ENCODE measurements at places on chromosomes 7 and 10.

- no peak for DNase-seq
These were observed 151.2 kb upstream of the PCBD1 start for GRCh38 chr10:71039551-71039950.

- DNase-seq, result no peak
These were observed 228.7 kb downstream of the SKIDA1 start for GRCh38 chr10:21296575-21297355.

DNA sequence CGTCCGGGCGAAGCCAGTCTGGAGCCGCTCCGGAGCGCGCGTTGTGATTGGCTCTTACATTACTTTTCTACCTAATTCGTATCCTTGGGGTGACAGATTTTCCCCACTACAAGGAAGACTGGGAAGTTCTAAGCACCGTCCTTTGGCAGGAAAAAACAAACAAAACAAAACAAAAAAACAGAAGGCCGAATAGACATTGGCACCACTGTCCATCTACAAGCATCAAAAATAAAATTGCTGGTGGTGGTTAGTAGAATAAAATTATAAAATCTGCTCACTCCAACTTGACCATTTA, 651 bp upstream of the SKAP2 start:
- no peak for DNase-seq

GRCh38 chr7:1169409-1170368, 9.7 kb upstream of the ZFAND2A start:
- DNase-seq, result peak; percentile 93

DNA sequence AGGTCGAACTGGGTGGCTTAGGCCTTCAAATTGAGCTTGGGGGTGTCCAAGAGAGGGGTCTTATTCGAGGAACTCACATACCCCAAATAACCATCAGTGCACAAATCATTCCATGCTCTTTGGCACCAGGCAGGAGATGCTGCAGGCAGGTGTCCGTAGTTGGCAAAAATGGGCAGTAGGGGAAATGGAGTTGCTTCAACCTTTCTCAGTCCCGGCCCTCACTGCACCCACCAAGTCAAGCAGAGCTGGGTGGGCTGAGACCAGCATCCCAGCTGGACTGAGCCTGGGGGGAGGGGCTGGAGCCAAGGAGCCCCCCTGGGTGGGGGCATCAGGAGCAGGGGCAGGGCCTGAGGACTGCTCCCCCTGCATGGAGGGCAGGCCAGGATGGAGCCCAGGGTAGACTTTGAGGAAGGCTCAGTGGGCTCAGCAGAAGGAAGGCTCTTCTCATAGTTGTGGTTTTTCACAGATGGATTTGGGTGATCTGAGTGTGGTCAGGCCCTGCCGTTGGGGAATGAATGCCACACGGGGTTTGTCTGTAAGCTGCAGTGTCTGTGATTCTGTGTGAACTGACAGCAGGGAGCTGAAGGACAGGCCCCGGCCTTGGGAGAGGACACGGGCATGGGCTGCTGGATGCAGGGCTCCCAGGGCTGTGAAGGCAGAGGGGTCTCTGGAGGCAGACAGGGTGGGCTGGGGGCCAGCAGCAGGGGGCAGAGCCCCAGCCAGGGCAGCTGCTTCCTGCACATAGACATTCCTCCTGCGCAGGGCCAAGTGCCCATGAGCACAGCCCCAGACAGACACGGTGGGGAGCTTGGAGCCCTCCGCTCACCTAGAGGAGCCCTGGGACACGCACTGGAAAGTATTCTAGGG, 144.5 kb downstream of the ADCY1 start:
- no peak for DNase-seq

GRCh38 chr10:99784727-99785441, 2.4 kb downstream of the ABCC2 start:
- no peak for DNase-seq

DNA sequence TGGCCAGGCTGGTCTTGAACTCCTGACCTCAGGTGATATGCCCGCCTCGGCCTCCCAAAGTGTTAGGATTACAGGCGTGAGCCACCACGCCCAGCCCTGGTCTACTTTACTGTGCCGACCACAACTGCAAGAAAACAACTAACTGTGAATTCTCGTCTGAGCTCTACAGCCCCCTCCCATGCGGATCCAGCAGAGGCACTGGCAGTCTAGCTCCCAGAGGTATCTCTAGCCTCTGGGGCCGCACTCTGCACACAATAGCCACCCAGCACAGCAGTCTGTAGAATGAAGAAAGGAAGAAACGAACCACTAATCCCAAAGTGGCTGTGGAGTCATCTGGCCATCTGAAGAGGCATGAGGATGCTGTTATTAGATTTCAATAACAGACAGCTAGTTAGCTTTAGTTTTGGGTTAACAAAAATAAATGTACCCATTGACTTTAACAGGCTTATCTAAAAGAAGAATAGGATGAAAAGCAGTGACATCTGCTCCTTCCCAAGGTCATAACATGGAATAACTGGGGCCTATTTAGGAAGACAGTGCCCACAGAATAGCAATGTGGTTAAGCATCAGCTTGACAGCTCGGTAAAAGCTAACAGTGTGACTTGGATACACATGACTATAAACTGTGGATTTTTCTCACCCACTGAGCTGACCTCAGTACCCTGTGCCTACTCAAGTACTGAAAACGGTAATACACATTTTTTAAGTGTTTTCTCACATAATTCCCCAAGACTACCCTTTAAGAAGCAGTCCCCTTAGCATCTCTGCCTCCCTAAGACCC, 131.9 kb downstream of the TNS3 start:
- DNase-seq, result no peak

GRCh38 chr7:155953781-155954549, 141.7 kb upstream of the SHH start:
- no peak for DNase-seq

- DNase-seq, result no peak
These were observed 3.1 kb downstream of the ZRANB1 start for GRCh38 chr10:124944982-124945381.

GRCh38 chr7:29857654-29858053, 51.3 kb downstream of the WIPF3 start:
- no peak for DNase-seq

GRCh38 chr10:124043310-124044142, 49.9 kb downstream of the CHST15 start:
- no peak for DNase-seq

DNA sequence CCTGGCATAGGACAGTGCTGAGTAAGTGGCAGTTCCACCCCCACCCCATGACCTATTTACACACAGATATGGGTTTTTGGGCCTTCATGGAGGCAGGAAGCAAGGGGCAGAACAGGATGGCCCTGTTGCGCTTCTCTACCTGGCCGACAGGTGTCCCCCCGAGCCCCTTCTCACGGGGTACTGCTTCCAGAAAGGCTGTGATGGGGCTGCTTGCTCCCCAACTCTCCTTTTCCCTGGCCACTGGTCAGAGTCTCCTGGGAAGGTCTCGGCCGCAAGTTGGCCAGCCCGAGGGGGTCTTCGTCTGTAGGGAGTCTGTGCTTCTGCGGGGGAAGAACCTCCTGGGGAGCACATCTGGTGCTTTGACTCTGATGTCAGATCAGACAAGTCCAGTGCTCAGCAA, 139.8 kb upstream of the TNS3 start:
- DNase-seq, result no peak

- DNase-seq, result no peak
These were observed 113.9 kb downstream of the ITGA8 start for GRCh38 chr10:15605740-15606369.

GRCh38 chr10:79322616-79323543, 24.4 kb upstream of the PPIF start:
- peak; percentile 61 for DNase-seq

DNA sequence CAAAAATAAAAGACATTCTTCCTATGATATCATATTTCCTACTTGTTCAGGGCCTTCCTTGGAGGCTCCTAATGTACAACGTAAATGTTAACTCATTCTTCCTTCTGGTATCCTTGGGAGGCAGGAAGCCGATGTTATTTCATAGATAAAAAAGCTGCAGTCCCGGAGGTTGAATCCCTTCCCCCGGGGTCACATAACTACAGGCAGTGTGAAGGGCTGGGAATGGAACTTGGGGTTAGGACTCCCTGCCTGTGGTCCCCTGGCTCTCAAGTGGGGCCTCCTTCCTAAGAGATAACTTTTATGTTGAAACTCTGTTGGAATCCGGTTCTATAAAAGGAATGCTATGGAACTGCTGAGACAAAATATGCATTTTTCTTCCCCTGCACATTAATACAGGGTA, 14.9 kb upstream of the CCDC3 start:
- no peak for DNase-seq

GRCh38 chr7:45407730-45408408, 166.3 kb upstream of the ADCY1 start:
- no peak for DNase-seq

- no peak for DNase-seq
These were observed 132.4 kb upstream of the PRSS1 start for GRCh38 chr7:142616842-142617241.

DNA sequence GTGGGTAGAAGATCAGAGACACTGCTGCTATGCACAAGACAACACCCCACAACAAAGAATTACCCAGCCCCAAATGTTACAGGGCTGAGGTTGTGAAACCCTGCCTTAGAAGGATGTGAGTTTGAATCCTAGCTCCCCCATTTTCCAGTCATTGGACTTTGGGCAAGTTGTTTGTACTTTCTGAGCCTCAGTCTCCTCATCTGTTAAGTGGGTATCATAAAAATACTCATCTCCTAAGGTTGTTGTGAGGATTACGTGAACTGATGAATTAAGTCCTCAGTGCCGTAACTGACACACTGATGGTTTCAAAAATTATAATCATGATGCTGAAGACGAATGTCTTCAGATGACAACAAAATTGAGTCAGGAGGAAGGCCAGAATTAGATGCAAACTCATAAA, 30.3 kb downstream of the RHOBTB1 start:
- DNase-seq, result no peak

DNA sequence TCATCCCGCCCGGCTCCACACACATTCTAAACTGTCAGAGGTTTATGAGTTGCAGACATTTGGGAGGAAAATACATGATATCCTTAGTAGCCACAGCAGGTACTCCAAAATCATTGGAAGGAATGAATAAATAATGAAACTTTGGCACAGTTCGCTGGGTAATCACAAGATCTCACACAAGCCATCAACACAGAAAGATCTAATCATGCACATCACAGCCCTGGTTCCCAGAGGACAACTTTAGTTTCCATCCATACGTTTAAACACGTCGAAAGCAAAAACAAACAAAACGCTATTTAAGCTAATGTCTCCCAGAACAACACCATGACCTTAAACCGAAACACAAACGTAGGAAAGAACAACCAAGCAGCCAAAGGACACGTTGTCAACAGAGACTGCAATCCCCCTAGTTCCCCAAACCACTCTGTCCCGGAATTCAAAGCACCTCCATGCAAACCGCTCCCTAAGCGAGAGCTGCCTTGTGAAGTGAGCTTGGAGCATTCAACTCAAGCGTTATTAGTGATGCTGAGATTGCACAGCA, 12.3 kb downstream of the SVIL start:
- no peak for DNase-seq

DNA sequence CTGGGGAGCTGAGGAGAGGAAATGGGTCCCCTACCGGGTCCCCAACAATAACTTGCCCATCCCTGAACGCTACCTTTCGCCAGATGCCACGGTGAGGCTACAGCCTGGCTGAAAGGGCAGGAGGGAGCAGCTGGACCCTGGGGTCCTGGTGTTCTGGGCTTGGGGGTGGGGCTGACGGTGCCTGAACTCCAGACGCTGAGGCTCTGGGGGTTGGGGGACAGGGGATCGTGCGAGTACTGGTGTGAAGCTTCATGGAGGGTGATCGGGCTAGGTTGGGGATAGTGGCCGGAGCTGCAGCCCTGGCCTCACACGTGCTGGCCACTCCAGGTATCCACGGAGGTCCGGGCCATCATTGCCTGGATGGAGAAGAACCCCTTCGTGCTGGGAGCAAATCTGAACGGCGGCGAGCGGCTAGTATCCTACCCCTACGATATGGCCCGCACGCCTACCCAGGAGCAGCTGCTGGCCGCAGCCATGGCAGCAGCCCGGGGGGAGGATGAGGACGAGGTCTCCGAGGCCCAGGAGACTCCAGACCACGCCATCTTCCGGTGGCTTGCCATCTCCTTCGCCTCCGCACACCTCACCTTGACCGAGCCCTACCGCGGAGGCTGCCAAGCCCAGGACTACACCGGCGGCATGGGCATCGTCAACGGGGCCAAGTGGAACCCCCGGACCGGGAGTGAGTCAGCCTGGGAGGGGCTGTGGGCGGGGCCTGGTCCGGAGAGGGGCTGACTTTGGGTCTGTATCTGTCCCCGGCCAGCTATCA, 8.3 kb downstream of the AEBP1 start:
- DNase-seq, result no peak

DNA sequence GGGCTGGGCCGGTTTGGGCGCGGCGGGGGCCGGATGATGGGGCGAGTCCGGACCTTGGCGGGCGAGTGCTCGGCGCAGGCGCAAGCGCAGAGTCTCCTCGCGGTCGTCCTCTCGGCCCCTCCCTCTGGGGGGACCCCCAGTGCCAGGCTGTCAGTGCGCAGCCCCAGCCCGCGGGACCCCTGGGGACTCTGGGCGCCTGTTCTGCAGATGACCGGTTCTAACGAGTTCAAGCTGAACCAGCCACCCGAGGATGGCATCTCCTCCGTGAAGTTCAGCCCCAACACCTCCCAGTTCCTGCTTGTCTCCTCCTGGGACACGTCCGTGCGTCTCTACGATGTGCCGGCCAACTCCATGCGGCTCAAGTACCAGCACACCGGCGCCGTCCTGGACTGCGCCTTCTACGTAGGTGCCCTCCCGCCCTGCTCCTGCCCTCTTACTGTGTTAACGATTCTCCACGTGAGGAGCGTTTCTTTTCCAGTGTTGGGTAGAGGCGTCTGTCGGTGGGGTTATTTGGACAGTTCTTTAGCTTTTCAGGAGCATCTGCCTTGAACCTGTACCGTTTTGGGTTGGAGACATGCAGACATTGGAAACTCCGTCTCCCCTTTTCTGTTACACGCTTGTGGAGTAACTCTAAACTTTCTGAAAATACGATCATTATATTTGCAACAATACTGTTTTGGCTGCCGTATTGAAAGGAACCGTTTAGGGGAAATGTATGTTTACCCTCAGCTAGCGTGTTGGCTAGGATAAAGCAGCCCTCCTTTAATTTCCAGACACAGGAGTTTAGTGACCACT, 706 bp downstream of the BUB3 start:
- no peak for DNase-seq

DNA sequence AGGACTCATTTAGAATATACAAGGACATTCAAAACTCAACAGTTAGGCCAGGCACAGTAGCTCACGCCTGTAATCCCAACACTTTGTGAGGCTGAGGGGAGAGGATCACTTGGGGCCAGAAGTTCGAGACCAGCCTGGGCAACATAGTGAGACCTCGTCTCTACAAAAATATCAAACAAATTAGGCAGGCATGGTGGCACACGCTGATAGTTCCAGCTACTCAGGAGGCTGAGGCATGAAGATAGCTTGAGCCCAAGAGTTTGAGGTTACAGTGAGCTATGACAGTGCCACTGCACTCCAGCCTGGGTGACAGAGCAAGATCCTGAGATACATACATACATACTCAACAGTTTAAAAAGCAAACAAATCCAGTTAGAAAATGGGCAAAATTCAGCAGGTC, 44.9 kb downstream of the GNA12 start:
- no peak for DNase-seq

DNA sequence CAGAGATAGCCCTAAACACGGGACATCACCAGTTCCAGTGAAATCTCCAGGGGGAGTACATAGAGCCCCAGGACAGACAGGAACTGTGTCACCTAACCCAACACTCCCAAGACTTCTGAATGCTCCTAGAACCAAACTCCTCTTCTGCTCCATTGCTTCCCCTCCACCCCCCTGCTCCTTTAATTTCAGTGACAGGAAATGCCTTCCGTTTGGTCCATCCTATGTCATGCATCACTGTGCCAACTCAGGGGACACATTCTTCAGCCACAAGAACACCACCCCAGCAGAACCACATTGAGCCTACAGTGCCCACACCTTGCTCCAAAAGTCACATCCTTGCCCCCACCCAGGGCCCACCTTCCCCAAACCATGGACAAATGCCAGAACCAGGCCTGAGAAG, 100.5 kb downstream of the KCNMA1 start:
- no peak for DNase-seq
